ENCODE measurements at places on chromosomes 3 and 15.
A peak's percentile ranks its signal among the peaks of the same experiment; 100 is the strongest.

- peak; percentile 30 for DNase-seq
Observed at GRCh38 chr15:55587321-55588069, 650 bp downstream of the PYGO1 start.

DNA sequence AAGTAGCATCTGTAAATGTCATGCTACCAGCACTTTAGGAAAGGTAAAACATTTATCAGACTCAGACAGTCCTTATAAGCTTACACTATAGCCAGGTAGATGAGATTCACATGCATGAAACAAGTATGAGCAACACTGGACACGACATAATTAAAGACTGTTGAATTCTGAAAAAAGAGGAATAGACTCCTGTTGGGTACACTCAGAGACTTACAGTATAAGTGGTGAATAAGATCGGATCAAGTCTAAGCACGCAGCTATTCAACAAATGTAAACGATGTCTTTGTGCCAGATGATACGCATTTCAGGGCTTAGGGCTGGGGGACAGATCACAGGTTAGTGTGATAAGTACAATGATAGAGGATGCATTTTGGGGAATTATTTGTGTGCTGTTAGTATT, 43.2 kb upstream of the SPPL2A start:
- DNase-seq: peak; percentile 14

DNA sequence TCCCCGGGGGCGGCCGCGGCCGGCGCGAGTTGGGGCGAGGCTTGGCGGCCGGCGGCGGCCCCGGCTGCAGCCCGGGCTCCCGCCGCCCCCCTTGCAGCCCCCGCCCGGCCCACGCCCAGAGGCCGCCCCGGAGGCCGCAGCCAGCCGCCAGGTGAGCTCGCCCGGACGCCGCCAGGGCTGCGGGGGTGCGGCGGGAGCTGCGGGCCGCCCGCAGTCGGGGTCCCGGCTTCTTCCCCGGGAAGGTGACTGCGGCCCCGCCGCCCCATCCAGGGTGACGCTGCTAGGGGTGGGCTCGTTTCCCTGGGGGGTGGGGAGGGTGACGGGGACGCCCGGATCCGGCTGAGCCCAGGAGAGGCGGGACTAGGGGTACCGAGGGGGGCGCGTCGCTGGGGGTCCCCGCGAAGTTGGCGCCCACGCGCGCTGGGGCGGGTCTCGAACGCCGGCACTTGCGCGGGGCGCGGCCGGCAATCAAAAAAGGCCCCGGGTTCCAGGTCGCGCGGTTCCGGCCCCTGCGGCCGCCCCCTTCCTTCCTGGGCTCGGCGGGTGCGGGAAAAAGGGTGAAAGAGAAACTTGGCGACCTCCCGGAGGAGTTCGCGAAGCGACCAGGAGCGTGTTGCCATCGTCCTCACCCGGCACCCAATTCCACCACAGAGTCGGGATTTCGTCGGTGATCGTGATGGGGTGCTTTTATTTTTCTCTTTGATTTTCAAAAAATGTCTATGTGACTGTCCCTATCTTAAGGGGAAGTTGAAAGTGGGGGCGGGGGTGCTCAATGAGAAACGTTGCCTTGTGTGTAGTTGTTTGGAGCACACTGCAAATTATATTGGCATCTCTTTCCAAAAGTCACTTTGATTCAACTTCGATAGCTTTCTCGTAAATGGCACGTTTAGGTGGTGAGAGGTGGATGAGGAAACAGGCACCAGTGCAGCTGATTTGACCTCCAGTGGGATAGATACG, 619 bp downstream of the ATXN7 start:
- DNase-seq: peak; percentile 31

GRCh38 chr3:25015599-25015998, 412.5 kb upstream of the RARB start:
- DNase-seq: no peak

- no peak for DNase-seq
Observed at GRCh38 chr3:40452562-40452875, 4.6 kb upstream of the RPL14 start.

DNA sequence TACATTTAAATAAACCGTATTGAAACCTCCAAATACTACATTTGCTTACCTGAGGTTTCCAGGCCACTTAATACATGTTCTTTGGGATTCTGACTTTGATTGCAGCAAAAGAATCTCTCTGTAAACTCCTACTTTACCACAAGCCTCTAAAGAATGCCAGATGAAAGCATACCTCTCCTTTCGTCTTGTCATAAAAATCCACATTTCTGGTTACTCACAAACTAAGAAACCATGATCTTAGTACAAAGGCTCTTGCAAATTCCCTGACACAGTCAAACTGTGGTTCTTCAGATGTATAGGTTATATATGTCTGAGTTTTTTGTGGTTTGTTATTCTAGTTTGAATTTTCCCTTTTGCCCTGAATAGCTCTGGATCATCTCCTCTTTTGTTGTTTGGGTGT, 188.4 kb downstream of the RAP2B start:
- peak; percentile 18 for DNase-seq

- DNase-seq: no peak
Observed at GRCh38 chr3:112048911-112049310, 14.4 kb downstream of the TMPRSS7 start.

- DNase-seq: no peak
Observed at GRCh38 chr3:177550667-177551066, 353.4 kb upstream of the TBL1XR1 start.

DNA sequence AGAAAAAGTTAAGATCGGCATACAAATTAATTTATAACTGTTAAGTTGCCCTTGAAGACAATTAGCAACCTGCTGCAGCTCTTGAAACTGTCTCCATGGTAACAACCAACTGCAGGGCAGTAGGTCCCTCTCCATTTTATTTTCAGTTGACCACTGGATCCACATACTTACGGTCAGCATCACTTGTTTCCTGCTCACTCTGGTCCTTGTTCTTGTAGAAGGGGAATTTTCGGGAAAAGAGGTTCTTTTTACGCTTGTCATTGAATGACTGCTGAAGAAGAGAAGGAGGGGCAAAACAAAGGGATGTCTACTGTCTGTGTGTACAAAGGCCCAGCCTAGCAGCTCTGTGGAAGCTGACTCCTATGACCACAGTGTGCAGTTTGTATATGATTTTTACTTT, 46.8 kb upstream of the MELTF start:
- no peak for DNase-seq

All from RWPE1 (cell line).